ENCODE measurements at places on chromosomes 16 and 17.

DNA sequence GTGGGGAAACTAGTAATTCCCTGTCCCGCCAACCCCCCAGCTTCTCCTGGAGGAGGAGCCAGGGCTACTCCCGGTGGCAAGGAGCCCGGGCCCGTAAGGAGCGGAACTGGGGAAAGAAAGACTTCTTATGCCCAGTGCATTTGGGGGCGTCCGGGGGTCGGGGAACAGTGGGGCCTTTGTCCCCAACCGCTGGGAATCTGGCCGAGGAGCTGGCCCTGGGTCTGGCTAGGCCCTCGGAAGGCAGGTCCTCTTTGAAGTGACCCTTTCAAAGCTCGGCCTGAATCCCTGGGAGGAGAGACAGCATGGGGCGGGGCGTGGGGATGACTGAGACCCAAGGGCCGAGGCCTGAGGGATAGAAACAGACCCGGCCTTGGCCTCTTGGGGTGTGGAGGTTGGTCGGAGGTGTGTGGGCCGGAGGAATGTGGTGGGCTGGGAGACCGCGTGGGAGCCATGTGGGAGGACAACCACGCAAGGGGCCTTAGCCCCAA lies 6.0 kb downstream of the ARHGAP23 start:
- no peak for DNase-seq

- DNase-seq, result no peak
These were observed 28.4 kb upstream of the RBFOX1 start for GRCh38 chr16:7304279-7304678.

- no peak for DNase-seq
These were observed 44.4 kb downstream of the VPS53 start for GRCh38 chr17:670286-670685.

DNA sequence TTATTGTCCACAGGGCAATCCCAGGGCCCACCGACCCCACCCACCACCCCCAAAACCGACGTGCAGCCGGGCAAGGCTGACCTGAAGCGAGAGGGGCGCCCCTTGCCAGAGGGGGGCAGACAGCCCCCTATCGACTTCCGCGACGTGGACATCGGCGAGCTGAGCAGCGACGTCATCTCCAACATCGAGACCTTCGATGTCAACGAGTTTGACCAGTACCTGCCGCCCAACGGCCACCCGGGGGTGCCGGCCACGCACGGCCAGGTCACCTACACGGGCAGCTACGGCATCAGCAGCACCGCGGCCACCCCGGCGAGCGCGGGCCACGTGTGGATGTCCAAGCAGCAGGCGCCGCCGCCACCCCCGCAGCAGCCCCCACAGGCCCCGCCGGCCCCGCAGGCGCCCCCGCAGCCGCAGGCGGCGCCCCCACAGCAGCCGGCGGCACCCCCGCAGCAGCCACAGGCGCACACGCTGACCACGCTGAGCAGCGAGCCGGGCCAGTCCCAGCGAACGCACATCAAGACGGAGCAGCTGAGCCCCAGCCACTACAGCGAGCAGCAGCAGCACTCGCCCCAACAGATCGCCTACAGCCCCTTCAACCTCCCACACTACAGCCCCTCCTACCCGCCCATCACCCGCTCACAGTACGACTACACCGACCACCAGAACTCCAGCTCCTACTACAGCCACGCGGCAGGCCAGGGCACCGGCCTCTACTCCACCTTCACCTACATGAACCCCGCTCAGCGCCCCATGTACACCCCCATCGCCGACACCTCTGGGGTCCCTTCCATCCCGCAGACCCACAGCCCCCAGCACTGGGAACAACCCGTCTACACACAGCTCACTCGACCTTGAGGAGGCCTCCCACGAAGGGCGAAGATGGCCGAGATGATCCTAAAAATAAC lies 3.0 kb downstream of the SOX9 start:
- no peak for DNase-seq

DNA sequence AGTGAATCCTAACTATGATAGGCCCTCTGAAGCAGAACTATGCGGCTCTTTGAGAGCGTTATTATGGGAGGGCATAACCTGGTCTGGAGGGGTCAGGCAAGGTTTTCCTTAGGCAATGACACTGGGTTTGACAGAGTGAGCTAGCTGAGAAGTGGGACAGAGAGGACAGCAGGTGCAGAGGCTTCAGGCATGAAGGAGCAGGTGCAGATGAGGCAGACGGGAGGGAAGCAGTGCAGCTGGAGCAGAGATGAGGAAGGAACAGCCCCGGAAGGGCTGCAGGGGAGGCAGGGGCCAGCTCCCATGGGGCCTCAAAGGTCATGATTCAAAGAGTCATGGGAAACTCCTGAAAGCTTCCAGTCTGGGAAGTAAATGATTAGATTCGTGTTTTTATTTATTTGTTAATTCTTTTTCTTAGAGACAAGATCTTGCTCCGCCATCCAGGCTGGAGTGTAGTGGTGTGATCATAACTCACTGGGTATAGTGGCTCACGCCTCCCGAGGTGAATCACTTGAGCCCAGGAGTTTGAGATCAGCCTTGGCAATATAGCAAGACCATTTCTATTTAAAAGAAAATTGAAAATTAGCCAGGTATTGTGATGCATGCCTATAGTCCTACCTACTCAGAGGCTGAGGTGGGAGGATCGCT lies 5.4 kb downstream of the MARCHF10 start:
- no peak for DNase-seq

DNA sequence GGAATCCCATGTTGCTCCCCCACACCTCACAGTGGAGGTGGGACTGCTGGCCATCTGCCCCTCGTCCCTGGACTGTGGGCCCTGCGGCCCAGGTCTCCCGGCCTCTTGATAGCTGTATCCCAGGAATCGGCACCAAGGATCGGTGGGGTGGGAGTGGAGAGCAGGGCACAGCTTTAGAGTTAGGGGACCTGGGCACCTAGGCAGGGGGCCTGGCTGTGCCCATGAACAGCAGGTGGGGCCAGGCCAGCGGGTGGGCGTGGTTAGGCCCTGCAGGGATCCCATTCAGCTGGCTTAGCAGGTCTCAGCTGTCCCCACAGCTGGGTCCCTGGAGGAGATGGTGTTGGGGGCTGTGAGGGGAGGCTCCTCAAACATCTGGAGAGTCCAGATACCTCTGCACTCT lies 49.2 kb downstream of the SREBF1 start:
- no peak for DNase-seq

DNA sequence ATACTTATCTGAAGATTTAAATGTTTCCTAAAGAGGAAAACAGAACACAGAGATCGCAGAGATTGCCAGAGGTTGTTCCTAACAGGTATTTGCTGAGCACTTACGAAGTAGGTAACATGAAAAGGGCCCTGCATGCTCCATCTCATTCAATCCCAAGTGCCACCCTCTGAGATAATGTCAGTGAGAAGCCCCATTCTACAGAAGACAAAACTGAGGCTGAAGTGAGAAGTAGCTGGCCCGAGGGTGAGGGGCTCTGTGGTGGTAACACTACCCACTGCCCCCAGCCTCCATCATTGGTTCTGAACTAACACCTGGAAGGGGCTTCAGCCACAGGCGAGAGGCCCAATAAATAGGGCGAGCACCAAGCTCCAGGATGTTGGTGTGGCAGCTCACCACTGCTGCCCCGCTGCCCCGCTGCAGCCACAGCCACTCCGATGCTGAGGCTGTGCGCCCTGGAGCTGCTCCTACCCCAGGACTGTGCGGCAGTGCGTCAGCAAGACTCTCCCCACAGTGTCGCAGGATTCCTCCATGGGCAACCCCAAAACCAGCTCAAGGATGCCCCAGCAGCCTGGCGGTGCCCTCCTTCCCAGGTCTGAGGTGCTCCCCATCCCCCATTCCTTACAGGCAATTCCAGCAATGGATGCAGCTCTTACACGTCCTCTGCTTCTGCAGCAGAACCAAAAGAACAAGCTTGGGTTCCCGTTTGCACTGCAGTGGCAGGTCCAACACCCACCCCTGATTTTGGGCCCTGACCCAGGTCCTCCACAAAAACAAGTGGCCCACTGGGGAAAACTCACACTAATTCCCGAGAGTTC lies 10.3 kb downstream of the FLCN start:
- no peak for DNase-seq

DNA sequence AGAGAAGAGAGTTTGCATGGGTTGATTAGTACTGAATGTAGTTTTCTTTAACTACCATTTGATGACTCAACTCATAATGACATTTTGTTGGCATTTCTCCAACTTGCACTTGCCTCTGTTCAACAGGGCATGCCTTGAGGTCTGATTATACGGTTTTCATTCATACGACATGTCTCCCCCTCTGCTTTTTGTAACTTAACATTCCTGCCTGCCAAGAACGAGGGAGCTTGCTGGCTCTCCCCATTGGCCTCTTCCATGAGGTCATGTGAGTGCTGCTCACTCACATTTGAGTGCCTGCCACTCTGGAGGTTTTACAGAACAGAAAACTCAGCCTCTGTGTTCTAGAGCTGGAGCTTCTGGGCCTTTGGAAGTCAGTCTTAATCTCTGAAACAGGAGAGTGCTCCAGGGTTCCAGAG lies 19.7 kb downstream of the MAP2K6 start:
- no peak for DNase-seq

GRCh38 chr17:72254808-72255449 lies 134.1 kb downstream of the SOX9 start:
- DNase-seq, result no peak

DNA sequence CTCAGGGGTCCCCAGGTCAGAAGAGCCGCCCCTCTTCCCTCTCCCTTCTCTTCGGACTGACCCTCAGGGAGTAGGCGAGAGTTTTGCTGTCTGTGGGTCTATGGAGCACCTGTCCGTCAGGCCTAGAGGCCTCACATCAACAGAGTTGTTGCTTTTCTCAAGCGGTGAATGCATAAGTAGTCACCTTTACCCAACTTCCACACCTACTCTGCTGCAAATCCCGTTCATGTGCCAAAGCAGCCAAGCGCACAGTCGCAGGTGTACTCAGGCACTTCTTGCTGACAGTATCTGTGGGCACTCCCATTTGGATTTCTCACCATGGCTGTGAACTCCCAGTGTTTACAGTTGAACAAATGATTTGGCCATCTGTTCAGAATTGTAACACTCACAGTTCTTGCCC lies 4.0 kb upstream of the FA2H start:
- DNase-seq, result no peak

DNA sequence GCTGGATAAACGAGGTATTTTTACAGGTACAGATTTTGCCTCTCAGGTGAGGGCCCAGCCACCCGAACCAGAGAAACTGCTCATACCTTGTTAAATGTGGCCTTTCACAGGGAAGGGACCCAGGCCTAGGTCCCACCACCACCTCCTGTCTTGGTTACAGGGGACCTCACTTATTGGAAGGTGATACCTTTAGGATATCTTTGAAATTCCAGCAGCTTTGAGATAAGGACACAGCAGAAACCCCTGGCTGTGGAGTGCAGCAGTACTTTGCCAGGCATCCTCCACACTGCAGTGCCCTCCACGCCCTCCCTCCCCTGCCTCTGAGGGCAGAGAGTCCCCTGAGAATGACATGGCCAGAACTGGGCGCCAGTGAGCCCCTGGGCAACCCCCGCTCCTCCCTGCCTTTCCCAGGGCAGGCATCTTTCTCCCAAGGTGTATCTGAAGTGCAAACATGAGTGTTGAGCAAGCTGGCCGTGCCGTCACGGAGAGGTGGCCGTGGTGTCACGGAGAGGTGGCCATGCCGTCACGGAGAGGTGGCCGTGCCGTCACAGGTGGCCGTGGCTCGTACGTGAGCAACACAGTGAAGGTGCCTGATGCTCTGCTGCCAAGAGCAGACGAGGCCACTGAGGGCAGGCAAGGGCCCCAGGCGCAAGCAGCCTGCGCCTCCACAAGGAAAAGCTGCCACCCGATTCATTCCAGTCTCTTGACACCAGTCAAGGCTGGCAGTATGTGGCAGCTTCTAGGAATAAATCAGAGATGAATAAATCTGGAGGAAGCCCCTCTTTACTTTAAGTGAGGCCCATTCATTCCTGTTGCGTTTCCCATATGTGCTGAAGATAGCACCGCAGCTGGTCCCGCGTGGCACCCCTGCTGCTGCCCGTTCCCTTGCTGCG lies 134.5 kb upstream of the CHMP6 start:
- DNase-seq, result no peak

- DNase-seq, result no peak
These were observed 31.6 kb upstream of the CDRT15 start for GRCh38 chr17:14268264-14268663.

DNA sequence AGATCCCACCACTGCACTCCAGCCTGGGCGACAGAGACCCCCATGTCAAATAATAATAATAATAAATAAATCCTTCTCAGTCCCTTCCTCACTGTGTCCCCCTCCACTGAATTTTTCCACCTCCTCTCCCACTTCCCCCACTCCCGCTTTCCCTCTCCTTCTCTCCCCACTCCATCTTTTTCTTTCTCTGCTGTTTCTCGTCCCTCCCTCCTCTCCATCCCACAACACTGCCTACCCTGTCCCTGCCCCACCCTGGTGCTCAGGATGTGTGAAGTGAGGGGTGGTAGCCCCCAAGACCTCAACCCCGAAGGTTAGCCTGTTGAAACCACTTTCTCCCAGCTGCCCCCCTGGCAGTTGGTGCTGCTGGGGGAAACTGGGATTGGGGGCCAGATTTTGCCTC lies 34.4 kb upstream of the STH start:
- no peak for DNase-seq

GRCh38 chr17:4785311-4786105 lies 656 bp downstream of the VMO1 start:
- DNase-seq, result no peak

GRCh38 chr17:32516450-32516849 lies 29.7 kb downstream of the CDK5R1 start:
- no peak for DNase-seq

DNA sequence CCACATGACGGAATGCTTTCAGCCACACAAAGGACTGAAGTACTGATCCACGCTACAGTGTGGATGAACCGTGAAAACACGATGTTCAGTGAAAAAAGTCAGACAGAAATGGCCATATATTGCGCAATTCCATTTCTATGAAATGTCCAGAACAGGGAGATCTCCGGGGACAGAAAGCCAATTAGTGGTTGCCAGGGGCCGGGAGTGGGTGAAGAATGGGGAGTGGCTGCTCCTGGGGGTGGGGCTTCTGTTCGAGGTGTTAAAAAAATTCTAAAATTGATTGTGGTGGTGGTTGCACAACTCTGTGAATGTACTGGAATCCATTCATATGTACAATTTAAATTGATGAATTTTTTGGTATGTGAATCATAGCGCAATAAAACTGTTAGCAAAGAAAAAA lies 154.8 kb upstream of the HSBP1 start:
- no peak for DNase-seq

DNA sequence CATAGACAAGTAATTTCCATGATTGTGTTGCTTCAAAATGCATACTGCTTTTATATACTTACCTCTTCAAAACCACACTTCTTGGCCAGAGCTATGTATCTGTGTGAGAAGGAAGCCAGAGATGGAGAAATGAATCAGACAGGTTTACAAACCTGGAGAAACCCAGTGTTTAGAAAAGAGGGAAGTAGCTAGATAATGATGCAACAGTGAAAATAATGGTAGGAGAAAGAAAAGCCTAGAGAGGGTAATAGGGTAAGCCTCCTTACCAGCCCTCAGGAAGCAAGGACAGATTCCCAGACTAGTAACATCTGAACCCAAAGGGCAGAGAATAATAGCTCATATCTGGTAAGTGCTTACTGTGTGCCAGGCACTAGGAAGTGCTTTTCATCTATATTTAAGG lies 250.3 kb upstream of the CDH11 start:
- DNase-seq, result no peak

DNA sequence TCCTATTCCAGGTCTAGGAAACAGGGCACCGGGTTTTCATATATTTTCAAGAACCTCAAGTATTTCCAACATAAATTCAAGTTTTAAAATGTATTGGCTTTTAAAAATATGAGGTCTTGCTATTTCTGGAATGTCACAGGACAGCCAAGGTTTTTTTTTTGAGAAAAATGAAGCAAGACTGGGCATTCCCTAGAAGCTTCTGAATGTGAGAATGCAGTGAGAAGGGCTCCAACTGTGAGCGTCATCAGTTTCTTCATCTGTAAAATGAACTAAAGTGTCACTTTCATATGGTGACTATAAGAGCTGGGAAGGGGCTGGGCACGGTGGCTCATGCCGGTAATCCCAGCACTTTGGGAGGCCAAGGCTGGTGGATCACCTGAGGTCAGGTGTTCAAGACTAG lies 455.8 kb upstream of the MAF start:
- DNase-seq, result no peak
